ENCODE measurements at places on chromosomes 7 and 10. TPM values are rescaled to one million over a fixed set of nuclear protein-coding genes. Genes with fewer than 3 reads are reported as not detected.

DNA sequence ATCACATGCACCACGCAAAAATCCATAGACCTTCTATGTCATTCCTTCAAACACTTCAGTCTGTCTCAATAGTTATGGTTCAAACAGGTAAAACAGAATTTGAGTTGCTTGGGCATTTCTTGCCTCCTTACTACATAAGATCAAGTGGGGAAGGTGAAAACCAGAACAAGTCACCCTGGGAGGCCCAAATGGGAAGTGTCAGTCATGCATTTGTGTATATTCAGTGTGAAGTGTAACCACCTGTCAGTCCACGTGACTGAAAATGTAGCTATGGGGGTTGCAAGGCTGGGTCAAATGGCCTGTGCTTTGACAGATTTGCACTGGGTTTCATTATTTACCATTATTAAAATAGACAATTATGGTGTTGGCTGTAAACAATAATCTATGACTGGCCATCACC lies 176.6 kb upstream of the VIPR2 start:
- DNase-seq: no peak

DNA sequence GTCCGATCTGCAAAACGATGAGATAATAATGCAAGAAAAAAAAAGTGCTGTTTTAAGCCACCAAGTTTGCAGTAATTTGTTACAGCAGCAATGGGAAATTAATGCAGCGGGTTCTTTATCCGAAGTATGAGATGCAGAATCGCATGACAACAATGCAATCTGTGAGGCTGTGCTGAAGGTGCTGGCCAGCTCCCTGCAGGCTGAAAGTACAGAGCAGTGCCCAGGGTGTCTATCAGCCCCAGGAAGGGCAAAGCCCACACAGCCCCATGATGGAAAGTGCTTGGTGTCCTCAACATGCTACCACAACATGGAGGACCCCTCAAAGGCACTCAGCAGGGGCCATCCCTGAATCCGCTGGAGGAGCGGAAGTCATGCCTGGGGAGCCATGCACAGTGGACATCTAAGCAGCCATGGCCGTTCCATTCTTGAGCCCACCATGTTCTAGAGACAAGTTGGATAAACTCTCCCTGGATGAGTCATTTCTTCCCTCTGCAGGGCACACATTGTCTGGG lies 199.5 kb upstream of the PFKP start:
- DNase-seq: no peak

- DNase-seq: peak; percentile 64
Measured at GRCh38 chr10:85548034-85548433, 818.6 kb downstream of the GRID1 start.

DNA sequence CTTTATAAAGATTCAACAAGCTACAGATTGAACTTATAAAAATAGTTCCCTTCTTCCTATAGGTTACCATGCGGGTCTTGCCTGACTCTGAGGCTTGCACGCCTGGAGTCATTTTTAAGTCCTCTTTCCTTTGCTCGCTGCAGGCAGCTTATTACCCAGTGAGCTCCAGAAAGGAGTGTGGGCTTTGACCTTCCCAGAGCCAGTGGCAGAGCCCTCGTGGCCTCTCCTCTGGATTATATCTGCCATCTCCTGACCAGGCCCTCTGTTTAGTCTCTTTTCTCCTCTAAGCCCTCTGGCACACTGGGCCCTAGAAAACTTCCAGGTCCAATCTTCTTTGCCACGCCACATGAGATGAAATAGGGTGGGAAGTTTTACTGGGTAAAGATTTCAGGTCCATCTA lies 39.9 kb upstream of the EZH2 start:
- no peak for DNase-seq

GRCh38 chr10:98339799-98340198 lies 71.8 kb upstream of the LOXL4 start:
- no peak for DNase-seq

DNA sequence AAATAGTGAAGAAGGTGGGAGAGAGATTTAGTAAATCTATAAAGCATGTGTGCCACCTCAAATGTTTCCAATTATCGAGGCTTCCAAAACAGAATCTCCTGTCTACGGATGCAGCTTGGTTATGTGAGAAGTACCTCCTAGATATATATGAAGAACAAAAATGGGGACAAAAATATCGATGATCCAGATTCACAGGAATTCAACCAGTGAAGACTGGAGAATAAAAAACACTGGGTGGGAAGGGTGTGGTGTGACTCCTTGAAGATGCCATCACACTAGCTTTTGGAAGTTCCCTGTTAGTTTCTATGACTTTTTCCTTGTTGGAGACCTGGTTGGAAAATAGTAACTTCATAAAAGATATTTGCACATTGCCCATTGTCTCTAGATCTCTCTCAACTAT lies 152.4 kb downstream of the LRRC4 start:
- DNase-seq: no peak

- DNase-seq: no peak
Measured at GRCh38 chr7:3649678-3650440, 348.8 kb downstream of the SDK1 start.

Gene ACTL6B
- not detected for total RNA-seq

Gene GDF2
- not detected for total RNA-seq

All from dermis microvascular lymphatic vessel endothelial cell (primary cell).